ENCODE measurements at places on chromosomes 13 and 19. TPM values are rescaled to one million over a fixed set of nuclear protein-coding genes. Genes with fewer than 3 reads are reported as not detected.

The SYNGR4 gene
- not detected for total RNA-seq

The ASPDH gene
- total RNA-seq, result not detected

The PLPPR2 gene
- 9.4 TPM for total RNA-seq

The USHBP1 gene
- total RNA-seq, result not detected

The TMEM238 gene
- total RNA-seq, result not detected

The ZNF610 gene
- total RNA-seq, result 2.3 TPM

The MATK gene
- total RNA-seq, result not detected

The SNAPC2 gene
- total RNA-seq, result 17.3 TPM

The CBY2 gene
- not detected for total RNA-seq

The TSKS gene
- 0.57 TPM for total RNA-seq

The TPTE2 gene
- total RNA-seq, result not detected

The TMIGD2 gene
- not detected for total RNA-seq

The RABAC1 gene
- total RNA-seq, result 201 TPM

The ZNF583 gene
- 8.3 TPM for total RNA-seq

The FPR1 gene
- not detected for total RNA-seq

The FEM1A gene
- total RNA-seq, result 8.8 TPM

The PRRG2 gene
- total RNA-seq, result 0.27 TPM

The CEACAM5 gene
- not detected for total RNA-seq

The KLK11 gene
- not detected for total RNA-seq

The C19orf33 gene
- total RNA-seq, result 1.7 TPM

The FUZ gene
- total RNA-seq, result 23.5 TPM

The PGLYRP1 gene
- total RNA-seq, result not detected

The NALCN gene
- total RNA-seq, result 3.1 TPM

The FGF9 gene
- total RNA-seq, result 0.18 TPM

The KLK2 gene
- not detected for total RNA-seq

The CYP2A6 gene
- total RNA-seq, result not detected

The CYP4F2 gene
- total RNA-seq, result not detected

The NKG7 gene
- total RNA-seq, result not detected

The ZNF582 gene
- total RNA-seq, result 5.4 TPM

The KCNRG gene
- 1.4 TPM for total RNA-seq

The ACP7 gene
- total RNA-seq, result 0.45 TPM

The NPHS1 gene
- not detected for total RNA-seq

The KCTD12 gene
- 62.6 TPM for total RNA-seq

The SETDB2 gene
- 6.1 TPM for total RNA-seq

The ZNF709 gene
- total RNA-seq, result 1.4 TPM

The HCN2 gene
- total RNA-seq, result 0.08 TPM

The KLK3 gene
- not detected for total RNA-seq

The OVOL3 gene
- not detected for total RNA-seq

The FREM2 gene
- not detected for total RNA-seq

The MIDN gene
- total RNA-seq, result 23.2 TPM

The PRX gene
- 10.2 TPM for total RNA-seq

The BICRA gene
- 1.1 TPM for total RNA-seq

The PALM3 gene
- total RNA-seq, result not detected

The CERS1 gene
- 1.1 TPM for total RNA-seq

The SIGLEC10 gene
- not detected for total RNA-seq

The SMIM7 gene
- 122 TPM for total RNA-seq

The ZBTB45 gene
- total RNA-seq, result 9.2 TPM

The KL gene
- 0.81 TPM for total RNA-seq

The MIR17HG gene
- total RNA-seq, result 8.8 TPM

The ATCAY gene
- total RNA-seq, result not detected
